Fibroblast of skin of back (primary cell): ENCODE measurements at places on chromosomes 12 and 14.
A peak's percentile ranks its signal among the peaks of the same experiment; 100 is the strongest.

GRCh38 chr12:56941299-56942017, 7.2 kb upstream of the SDR9C7 start:
- peak; percentile 53 for DNase-seq

DNA sequence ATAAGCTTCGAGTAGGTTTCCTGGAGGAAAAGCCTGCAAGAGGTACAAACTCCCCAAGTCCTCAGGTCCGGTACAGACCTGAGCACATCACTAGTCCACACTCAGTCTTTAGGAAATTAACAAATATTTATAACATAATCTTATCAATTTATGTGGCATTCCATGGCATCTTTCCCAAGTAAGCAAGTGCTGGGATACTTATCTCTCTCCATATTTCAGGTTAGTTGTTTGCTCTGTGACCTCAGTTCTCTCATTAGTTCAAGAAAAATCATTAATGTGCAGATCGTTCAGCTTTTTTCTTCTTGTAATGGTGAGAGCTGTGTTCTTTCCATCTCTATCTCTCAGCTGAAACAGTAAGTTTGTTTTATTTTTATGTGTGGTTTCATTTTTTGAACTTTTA, 34.7 kb downstream of the SPATA7 start:
- DNase-seq = no peak

GRCh38 chr12:6603095-6603567, 4.0 kb downstream of the CHD4 start:
- peak; percentile 77 for DNase-seq

DNA sequence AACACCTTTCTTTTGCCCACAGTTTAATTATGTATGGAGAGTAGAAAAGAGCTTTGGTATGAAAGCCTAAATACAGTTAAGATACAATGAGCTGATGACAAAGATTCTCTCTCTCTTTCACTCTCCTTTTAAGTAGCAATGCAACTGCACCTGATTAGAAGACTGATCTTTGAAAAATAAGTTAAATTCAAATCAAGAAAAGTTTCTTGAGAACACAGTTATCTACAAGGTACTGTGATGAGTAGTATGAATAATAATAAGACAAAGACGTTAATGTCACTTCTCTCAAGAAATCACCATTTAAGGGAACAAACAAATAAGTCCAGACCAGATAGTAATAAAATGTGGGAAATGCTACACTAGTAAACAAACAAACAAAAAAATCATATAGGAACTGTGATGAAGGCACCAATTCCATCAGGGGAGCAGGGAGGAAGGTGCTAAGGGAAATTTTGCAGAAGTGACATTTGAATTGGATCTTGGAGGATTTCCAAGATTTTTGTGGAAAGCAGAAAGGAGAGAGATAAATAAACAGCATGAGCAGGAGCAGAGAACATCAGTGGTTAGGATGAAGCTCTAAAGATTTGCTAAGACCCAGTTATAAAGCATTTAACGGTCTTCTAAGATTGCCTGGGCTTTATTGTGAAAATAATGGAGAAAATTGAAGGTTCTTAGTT, 65.2 kb upstream of the STK38L start:
- DNase-seq = peak; percentile 77

- DNase-seq = no peak
These were observed 56.5 kb downstream of the PDE3A start for GRCh38 chr12:20424841-20425240.

GRCh38 chr12:110829308-110829707, 17.5 kb upstream of the CCDC63 start:
- DNase-seq = no peak

- no peak for DNase-seq
These were observed 28.8 kb upstream of the IGF1 start for GRCh38 chr12:102509123-102509626.

DNA sequence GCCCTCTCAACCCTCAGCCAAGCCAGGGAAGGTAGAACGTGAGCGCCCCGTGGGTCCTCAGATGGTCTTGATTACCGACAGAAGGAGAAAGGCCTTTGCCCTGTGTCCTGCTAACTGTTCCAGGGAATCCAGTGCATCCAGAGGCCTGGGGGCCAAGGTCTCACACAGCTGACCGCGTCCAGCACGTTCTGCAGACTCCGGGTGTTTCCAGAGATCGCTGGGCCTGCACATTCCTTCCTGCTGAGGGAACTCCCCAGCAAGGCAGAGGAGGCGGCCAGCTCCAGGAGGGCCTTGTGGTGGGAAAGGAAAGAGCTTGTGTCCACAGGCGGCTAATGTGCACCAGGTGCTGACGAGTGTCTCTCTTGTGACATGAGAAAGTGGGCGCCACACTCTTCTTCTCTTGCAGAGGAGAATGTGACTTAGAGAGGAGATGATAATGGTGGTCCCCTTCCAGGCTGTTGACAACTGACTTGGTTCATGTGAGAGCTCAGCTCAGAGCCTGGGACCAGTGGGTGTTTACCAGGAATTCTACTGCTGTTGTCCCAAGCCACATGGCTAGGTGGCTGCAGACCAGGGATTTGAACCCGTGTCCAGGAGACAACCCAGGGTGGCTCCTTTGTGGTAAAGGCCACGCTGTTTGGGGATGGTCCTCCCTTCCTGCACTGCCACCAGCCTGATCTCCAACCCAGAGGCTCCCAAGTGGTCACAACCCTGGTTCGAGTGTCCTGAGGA, 46.8 kb upstream of the DLK1 start:
- peak; percentile 90 for DNase-seq
